ENCODE measurements at places on chromosomes 16 and 17.

DNA sequence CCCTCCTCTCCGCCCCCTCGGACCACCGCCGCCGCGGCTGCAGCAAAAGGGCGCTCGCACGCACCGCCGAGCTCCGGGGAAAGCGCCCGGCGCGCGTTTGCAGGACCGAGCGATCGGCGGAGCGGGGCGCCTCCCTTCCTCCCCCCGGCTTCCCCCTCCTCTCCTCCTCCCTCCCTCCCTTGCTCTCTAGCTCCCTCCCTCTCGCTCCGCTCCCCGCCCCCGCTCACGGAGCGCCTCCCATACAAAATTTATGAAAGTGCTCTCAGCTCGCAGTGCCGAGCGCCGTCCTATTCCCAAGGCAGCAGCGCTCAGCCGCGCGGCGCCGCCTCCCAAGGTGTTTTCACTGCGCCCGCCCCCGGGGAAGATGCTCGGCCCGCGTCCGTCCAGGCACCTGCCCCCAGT lies at the start of gene RTN4RL1:
Gene RTN4RL1, minus strand, starts transcription at position 115 of the 402 bp plus-strand sequence. CDS start 469 bp downstream, outside the sequence.
- DNase-seq: peak; percentile 80

DNA sequence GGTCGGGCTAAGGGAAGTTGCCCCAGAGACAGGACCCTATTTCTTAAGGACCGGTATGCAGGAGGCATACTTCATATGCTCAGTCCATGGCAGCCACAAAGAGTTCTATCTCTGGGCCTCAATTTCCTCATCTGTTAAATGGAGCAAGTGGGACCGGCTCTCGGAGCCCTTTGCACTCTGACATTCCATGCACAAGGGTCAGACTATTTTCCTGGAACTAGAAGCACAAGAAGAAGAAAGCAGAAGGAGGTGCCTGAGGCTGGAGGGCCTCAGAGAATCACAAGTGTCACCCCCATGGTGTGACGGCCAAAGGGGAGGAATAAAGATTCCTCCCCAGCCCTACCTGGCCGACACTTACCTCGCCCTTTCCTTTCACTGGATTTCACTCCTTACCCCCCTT lies 115.8 kb downstream of the GSG1L start:
- no peak for DNase-seq

- DNase-seq: no peak
Measured at GRCh38 chr17:35185849-35186248, 8.3 kb downstream of the SLC35G3 start.

DNA sequence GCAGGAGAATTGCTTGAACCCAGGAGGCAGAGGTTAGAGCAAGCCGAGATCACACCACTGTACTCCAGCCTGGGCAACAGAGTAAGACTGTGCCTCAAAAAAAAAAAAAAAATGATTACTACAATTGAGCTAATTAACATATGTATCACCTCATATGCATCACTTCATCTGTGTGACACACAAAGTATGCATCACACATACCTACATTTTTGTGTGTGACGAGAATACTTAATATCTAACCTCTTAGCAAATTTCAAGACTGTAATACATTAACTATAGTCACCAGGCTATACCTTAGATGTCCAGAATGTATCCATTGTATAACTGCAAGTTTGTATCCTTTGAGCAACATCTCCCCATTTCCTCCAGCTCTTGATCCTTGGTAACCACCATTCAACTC lies 214.2 kb upstream of the MON1B start:
- DNase-seq: no peak

DNA sequence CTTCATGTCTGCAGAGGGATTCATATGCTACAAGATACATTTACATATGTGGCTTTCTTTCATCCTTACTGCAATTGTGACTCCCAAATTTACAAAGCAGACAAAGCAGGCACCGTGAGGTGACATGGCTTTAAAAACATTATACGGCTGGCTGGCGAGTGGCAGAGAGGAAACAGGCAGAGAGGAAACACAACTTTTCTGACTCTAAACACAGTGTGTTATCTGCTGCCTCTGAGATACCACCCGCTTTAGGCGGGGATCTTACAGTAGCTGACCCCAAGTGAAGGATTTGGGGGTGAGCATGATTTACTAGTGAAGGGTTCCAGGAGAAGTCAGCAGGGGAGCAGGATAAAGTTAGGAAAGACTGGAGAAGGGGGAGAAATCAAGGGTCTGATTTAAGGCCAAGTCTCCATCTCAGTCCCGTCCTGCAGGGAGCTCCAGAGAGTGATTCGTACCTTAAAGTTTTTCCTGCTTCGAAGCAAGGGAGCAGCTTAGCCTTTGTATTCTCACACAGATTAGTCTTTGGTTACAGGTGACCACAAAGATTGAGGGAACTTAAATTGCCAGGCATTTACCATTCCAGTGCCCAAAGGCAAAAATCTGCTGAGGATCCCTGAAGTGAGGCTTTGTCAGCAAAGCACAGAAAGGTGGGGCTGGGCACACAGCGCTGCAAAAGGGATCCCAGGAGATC lies 355.0 kb downstream of the GRIN2A start:
- DNase-seq: no peak

DNA sequence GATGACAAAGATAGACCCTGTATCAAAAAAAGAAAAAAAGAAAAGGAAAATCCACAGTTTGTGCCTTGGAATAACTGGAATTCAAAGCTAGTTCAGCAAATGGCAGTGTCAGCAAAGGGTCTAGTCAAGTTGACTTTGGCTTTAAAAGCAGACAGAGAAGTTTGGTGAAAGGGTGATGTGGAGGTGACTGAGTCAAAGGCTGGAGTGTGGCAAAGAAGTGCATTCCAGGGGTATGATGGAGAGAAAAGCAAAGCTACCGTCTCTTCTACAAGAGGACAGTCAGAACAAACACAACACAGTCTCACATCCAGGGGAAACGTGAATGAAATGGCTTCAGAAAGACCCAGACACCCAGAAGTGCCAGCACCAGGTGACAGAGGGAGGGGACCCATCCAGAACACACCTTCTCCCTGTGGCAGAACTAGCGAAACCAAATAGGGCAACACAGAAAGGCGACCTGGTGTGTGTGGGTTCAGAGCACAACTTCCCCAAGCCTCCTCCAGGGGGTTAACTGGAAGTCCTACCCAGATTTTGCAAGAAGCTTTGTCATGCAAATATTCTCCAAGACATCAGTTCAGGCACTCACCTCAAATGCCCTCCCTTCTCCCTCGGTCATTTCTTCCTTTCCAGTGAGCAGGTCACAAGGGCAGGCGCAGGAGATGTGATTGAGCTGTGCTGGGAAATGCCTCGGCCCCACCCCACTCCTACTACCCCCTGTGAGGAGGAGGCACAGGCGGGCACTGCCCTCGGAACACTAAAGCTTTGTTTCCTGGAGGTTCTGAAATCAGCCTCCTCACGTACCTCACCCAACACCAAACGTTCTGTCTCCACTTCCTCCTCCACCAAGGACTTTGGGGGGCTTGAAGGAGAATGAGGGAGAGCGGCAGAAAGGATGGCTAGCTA lies 481.9 kb downstream of the SOX9 start:
- no peak for DNase-seq

GRCh38 chr17:48640858-48641180 lies 14.7 kb upstream of the HOXB9 start:
- DNase-seq: no peak

DNA sequence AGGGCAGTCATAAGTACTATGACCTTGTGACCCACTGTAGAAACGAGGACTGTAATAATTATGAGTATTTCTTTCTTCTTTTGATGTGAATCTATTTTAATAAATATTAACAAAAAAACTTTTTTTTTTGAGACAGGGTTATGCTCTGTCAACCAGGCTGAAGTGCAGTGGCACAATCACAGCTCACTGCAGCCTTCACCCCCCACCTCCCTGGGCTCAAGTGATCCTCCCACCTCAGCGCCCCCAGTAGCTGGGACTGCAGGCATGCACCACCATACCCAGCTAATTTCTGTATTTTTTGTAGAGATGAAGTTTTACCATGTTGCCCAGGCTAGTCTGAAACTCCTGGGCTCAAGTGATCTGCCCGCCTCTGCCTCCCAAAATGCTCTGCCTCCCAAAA lies 32.6 kb downstream of the SCPEP1 start:
- no peak for DNase-seq

DNA sequence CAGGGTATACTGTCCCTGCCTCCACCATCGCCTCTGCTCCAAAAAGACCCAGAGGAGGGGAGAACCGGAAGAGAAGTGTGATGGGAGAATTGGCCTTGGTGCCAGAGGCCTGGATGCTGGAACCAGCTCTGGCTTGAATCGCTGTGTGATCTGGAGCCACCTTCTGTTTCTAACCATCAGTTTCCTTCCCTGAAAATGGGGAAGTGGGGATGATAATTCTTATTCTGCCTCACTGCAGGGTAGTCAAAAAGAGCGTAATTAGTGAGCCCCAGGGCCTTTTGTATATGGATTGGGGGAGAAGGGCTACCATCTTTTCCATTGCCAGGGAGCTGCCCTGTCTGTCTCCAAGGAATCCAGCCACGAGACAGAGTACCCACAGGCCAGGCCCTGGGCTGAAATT lies 52.2 kb downstream of the CCT6B start:
- DNase-seq: no peak
